ENCODE measurements at places on chromosomes 3 and 15. TPM values are rescaled to one million over a fixed set of nuclear protein-coding genes. Genes with fewer than 3 reads are reported as not detected.

Gene HRG
- polyA plus RNA-seq, result not detected

Gene DNAJA4
- polyA plus RNA-seq, result 7.3 TPM

Gene CATSPER2
- 2.3 TPM for polyA plus RNA-seq

Gene TXNRD3
- 17.9 TPM for polyA plus RNA-seq

Gene SMC4
- 8.9 TPM for polyA plus RNA-seq

- no peak for DNase-seq
These were observed 82.1 kb downstream of the IL5RA start for GRCh38 chr3:3027976-3028567.

- no peak for DNase-seq
These were observed 674.2 kb downstream of the TBL1XR1 start for GRCh38 chr3:176523114-176523513.

DNA sequence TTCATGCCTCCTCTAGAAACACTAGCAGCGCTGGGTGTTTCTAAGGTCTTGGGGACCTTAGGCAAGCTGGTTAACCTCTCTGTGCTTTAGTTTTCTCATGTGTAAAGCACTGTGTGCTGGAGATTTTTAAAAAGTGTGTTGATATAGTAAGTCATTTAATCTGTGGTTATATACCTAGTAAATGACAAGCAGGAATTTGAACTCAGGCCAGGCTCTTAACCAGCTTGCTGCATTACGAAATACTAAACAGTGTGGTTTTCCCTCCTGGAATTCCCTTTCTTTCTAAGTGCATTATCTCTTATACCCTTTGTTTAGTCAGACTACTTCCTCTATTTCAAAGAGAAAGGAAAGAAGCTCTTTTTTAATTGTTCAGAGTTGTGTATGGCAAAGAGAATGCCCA, 26.5 kb downstream of the NEO1 start:
- DNase-seq, result no peak

GRCh38 chr3:144358191-144358590, 386.6 kb downstream of the DIPK2A start:
- no peak for DNase-seq

All from ovary (tissue), 10 donors.